Fibroblast of skin of left quadriceps (primary cell): ENCODE measurements at places on chromosomes 7 and 10.

DNA sequence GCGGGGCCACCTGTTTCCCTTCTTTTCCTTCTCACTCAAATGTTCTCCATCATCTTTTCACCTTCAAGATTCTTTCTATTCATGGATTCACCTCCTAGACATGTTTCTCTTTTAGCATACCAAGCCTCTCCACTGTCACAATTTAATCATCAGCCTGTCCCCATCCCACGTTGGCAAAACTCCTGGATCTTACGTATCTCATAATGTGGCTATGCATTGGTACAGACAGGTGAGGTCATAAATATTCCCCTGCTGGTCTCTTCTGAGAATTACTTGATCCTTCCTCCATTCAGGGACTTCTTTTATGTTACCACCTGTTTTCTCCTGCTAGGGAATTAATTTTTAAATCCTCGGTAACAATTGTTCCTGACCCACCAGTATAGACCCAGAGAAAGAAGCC is 262.6 kb upstream of the NEBL start:
- DNase-seq = no peak

- no peak for DNase-seq
Measured at GRCh38 chr7:17946591-17946990, 6.3 kb upstream of the SNX13 start.

DNA sequence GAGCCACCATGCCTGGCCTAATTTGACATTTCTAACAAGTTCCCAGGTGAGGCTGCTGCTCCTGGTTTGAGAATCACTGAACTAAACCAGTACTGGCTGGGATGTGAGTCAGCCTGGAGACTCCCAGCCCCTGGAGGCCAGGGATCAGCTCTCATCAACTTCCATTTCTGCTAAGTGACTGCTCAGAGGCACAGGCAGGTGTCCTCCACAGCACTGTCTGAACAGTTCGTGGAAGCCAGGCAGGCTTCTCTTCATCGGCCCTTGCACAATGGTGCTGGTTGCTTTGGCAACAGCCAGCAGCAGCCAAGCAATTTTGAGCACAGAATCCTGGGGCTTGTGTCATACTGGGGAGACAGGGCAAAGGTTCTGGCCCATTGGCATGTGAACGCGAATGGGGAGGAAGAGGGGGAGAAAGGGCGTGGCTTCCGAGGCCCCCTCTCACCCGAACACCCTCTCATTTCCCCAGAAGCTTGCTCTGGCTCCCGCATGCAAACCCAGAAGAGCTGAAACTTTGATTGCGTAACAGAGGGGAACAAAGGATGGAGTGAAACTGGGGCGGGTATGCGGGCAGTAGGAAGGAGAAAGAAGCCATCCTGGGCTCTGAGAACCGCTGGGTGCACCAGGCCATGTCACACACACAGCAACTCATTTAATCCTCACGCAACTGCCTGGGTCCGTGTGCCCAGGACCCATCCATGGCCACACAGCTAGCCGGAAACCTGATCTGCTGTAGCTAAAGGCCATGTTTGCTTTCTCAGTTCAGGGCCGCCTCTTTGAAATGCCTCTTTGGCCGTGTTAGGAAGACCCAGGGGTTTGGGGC is 9.0 kb upstream of the POR start:
- DNase-seq = peak; percentile 16

DNA sequence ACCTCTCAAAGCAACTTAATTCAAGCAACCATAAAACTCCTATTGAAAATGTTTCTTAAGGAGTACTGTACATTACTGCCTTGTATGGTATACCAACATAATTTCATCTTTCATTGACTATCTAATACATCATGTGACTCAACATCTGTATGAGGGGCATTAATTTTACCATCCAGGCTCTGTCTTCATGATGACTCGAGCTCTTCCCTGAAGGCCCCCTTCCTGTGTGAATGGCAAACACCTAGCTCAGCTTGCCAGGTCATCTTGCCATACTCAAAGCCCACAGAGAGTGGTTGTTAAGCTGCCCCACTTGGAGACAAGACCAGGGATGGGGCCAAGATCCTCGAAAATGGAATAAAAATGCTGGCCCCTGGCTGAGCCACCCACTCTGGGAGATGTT is 82.4 kb downstream of the SGMS1 start:
- no peak for DNase-seq

DNA sequence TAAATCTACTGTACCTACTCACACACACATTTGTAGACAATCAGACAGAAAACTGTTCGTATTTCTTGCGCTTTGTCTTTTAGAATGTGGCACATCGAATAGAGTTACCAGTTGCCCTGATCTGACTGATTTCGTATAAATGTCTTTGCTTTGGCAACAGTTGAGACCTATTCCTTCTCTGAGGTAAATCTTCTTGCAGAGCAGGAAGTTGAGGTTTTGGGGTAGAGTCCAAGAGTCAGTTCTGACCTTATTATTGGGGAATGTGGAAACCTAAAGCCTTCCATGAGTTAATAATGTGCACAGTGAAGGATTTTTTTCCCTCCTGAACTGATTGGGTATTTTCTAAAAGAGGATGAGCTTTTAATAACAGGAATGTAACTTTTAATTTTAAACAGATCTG is 135.3 kb downstream of the KIAA1217 start:
- DNase-seq = peak; percentile 100

- DNase-seq = peak; percentile 60
Measured at GRCh38 chr7:143391462-143392404, 10.6 kb downstream of the ZYX start.

DNA sequence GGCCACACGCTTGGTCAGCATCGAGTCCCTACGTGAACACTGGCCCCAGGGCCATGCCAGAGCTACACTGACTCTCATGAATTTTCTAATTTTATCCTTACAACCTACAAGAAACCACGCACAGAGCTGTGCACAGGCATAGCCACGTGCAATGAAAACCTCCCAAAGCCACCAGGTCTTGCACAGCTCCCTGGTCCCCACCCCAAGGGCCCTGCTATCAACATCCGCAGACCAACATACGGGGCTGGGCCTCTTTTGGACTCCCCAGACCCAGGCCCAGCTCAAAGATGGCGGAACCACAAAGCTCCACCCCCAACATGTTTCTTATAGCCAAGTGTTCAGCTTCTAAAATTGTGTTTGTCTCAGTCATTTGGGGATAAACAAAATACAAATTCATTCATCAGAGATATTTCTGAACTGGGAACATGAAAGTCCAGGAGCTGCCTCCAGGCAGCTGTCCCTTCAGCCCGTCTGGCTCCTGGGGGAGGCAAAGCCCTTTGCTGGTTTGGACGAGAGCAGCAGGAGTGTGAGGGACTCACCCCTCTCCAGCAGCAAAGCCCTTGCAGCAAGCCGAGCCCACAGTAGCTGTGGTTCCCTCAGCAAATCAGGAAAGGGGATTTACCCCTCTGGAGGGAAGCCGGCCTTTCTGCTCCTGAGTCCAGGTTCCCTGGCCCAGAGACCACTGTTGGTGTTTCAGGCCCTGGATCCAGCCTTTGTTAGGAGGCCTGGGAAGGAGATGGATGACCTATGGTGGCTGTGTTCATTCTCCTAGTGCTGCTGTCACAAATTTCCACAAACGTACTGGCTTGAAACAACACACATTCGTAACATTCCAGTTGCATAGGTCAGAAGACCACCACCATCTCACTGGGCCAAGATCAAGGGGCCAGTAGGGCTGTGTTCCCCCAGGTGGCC is 75.1 kb downstream of the OAT start:
- DNase-seq = no peak

DNA sequence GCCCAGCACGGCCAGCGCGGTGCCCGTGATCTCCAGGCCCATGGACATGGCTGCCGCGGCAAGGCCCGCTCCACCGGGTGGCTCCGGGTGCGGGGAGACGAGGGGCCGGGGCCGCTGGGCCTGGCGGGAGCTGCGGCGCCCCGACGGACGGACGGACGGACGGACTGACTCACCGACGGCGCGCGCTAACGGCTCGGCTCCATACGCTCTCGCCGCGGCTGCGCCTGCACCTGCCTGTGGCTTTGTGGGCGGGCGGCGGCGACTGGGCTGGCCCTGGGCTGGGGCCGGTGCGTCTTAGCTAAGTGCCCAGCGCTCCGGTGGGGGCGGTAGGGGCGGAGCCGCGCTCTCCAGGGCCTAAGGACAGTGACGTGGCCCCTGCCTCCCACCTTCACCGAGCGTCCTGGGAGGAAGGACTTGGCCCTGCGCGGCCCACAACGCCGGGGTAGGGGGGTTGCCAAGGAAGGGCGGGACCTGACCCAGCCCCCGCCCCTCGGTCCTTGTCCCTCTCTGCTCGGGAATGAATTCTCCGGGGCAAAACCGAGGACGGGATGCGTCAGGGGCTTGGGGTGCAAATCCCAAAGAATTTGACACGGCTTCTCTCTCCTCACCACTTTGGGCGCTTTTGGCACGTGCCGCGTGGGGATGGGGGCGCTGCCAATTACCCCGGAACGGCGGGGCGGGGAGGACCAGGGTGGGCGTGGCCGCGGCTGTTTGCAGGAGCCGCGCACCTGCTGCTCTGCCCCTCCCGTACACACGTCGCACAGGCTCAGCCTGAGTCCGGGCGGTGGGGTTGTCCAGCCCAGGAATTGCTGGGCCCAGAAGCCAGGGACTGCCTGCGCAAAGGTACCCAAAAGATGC is at the start of gene CLDN3:
Gene CLDN3 (minus strand): TSS at position 269 of the 858 bp plus-strand sequence. CDS start 221 bp downstream, at position 48.
- no peak for DNase-seq
